ENCODE measurements at places on chromosomes 3 and 15.

DNA sequence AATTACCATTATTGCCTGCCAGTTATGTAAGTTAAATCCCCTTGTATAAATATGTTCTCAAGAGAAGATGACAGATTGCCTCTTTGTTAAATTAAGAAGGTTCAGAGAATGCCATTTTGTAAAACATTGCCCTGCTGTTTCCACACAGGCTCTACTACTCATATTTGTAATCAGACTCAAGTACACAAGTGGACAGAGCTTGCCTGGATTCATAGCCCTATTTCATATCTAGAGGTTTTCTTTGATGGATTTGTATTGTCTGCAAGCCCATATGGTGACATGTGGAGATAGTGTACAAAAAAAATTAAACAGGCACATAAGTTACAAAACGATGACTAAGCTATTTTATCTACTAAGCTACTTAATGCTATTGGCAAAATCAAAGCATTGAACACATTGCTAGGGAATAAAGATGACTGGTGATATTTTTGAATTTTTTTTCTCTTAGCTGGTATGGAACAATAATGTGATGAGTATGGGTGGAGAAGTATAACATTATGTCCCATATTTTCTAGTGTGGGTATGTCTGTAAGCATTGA is 1286.6 kb upstream of the ALCAM start:
- DNase-seq = no peak

- DNase-seq = no peak
These were observed 159.0 kb downstream of the FRMD5 start for GRCh38 chr15:44035781-44036699.

- DNase-seq = no peak
These were observed 22.4 kb downstream of the FNDC3B start for GRCh38 chr3:172061724-172062184.

DNA sequence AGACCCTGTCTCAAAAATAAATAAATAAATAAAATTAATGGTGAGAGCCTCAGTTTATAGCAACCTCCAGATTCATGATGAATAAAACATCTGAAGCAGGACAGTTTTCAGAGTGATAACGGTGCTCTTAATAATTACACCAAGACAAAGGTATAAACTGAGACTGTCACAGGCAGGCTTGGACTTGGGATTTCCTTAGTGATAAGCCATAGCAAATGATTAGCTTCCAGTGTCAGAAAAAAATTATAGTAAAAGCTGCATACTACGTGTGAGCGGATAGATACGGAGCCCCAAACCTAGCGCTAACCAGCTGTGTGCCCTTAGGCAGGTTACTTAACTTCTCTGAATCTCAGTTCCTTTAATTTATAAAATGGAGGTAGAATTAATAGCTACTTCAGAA is 21.5 kb downstream of the LIPH start:
- no peak for DNase-seq

GRCh38 chr3:80213086-80213485 is 445.3 kb upstream of the ROBO1 start:
- no peak for DNase-seq

DNA sequence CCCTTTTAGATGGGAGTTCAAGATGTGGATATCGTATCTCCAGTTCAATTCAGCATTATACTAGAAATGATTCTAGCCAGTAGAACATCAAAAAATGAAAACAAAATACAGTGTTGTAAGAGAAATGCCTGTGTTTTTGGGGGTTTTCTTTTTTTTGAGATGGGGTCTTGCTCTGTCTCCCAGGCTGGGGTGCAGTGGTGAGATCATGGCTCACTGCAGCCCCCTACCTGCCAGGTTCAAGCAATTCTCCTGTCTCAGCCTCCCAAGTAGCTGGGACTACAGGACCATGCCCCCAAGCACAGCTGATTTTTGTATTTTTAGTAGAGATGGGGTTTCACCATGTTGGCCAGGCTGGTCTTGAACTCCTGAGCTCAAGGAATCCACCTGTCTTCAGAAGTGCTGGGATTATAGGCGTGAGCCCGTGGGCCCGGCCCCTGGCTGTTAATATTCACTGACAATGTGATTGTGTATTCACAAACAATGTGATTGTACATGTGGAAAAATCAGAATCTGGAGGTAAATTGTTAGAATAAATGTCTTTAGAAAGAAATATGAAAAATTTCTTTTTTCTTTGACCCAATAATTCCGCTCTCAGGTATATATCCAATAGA is 59.0 kb downstream of the ARIH1 start:
- peak; percentile 14 for DNase-seq

DNA sequence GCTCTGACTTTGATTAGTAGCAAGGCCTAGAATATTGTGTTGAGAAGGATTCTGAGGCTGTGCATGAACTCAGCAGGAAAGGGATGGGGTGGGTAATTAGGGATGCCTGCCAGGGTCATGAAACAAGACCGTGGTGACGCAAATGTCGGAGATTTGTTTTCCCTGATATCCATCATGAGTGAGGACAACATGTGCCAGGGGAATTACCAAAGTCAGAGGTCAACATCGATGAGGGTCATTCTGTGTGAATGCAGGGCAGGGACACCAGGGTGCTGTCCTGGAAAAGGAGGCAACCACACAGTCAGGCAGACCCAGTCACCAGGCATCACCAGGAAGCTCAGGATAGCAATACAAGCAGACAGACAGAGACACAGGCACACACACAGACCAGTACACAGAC is 52.2 kb downstream of the SLCO2A1 start:
- DNase-seq = no peak

GRCh38 chr3:71545330-71545729 is 38.2 kb downstream of the FOXP1 start:
- no peak for DNase-seq

- peak; percentile 83 for DNase-seq
These were observed 8.1 kb downstream of the PPM1M start for GRCh38 chr3:52253314-52254304.

DNA sequence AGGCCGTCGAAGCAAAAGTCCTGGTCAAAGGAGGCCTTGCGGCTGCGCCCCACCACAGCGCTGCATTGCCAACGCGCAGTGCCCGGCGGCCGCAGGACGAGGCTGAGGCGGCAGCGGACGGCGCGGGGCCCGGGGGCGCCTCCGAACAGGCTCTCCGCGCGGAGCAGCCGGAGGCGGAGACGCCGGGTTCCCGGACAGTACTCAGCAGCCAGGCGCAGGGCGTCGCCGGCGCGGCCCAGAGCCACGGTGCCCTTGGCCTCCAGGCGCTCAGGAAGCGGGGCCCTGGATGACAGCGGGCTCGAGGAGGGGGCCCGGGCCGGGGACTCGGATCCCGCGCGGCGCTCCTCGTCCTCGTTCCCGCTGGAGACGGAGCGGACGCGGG is 1.1 kb downstream of the C2CD4B start:
- DNase-seq = no peak

DNA sequence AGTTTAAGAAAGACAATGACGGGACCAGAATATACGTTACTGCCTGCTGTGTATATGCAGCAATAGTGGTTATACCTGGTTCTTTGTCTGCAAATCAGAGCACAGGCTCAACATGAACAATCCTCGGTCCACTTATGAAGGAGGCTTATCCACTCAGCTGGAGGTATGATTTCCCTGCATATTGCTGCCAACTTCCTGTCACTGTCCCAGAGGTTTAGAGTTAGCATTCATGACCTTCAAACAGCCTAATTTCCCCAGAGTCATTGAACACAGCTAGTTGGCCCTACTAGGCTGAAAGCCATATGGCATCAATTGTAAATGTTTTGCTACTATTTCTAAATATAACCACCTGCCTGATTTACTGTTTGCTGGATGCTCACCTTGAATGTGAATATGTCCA is 224.9 kb upstream of the ZNF717 start:
- DNase-seq = no peak

GRCh38 chr15:39014682-39015081 is 450.1 kb upstream of the RASGRP1 start:
- no peak for DNase-seq

DNA sequence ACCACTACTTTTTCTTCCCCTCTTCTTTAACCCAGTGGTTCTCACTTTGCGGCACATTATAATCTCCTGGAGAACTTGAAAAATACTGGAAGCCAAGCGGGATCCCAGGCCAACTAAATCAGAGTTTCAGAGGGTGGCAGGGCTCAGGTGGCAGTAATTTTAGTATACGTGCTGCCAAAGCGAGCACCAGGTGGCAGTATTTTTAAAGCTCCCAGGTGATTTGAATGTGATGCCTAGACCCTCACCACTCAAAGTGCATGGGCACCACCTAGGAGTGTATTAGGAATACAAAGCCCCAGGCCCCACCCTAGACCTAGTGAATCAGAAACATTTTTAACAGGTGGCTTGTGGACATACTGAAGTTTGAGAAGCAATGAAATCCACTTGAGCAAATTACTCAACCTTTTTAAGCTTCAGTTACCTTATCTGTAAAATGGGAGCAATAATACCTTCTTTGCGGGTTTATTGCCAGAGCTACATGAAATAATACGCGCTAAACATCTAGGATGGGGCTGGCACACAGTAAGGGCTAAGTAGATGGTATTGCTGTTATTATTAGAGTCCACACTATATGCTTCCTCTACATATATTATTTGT is 8.3 kb downstream of the B3GALNT1 start:
- DNase-seq = peak; percentile 6

DNA sequence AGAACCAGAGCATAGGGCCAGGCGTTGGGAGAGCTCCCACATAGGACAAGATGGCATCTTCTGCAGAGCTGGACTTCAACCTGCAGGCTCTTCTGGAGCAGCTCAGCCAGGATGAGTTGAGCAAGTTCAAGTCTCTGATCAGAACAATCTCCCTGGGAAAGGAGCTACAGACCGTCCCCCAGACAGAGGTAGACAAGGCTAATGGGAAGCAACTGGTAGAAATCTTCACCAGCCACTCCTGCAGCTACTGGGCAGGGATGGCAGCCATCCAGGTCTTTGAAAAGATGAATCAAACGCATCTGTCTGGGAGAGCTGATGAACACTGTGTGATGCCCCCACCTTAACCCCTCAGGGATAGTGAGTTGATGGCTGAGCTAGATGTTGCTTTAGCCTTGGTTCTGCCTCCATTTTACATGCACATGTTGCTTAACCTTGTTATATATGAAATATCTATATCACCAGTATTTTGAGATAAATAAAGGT is at the start of gene PYDC2:
TSS of gene PYDC2 (plus strand) at position 51 of the 483 bp plus-strand sequence. CDS start at position 51, 0 bp downstream.
- DNase-seq = no peak

GRCh38 chr15:89502867-89503595 is 6.6 kb upstream of the RHCG start:
- no peak for DNase-seq

DNA sequence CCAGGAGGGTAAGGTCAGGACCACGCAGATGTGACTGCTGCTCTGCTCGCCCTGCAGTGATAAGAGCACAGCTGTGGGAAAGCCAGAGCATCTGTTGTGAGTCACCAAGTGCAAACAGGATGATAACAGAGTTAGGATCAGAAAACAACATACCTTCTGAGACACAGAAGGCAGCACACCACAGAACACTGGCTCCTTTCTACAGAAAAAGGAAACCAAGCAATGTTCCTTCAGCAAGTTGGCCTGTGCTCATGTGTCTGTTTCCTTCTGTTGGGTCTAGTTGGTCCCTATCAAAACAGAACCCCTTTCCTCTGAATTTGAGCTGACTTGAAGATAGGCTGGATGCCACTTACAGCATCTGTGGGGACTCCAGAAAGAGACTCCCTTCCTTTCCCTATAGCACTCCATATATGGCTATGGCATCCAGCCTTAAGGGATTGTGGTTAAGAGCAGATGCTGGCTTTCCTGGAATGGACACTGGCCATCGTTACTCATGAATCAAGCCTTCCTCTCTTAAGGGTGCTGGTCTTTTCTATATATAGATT is 440.7 kb upstream of the THBS1 start:
- no peak for DNase-seq

All from CD4-positive, alpha-beta T cell treated with Interleukin-15 for 4 hours (primary cell).